ENCODE measurements at places on chromosomes 12 and 14. TPM values are rescaled to one million over a fixed set of nuclear protein-coding genes. Genes with fewer than 3 reads are reported as not detected.

The MSRB3 gene
- 3.5 TPM for total RNA-seq

The HAL gene
- 125 TPM for total RNA-seq

The RTL1 gene
- not detected for total RNA-seq

The HHIPL1 gene
- total RNA-seq = 1.7 TPM

DNA sequence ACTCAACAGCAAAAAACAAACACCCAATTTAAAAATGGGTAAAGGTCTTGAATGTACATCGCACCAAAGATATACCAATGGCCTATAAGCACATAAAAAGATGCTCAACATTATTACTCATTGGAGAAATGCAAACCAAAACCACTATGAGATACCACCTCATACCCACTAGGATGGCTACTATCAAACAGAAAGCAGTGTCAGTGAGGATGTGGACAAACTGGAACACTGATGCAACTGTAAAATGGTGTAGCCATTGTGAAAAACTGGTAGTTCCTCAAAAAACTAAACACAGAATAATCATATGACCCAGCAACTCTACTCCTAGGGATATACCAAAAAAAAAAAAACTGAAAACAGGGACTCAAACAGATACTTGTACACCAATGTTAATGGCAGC lies 49.3 kb downstream of the CDK17 start:
- H3K4me3 ChIP-seq = no peak overlapping the region
- H3K27me3 ChIP-seq = no peaks in the 10 kb centered on the region
- no peak for DNase-seq
- no peaks in the 10 kb centered on the region for H3K36me3 ChIP-seq
- H3K27ac ChIP-seq = no peak overlapping the region
- peaks cover 5% of the 10 kb centered on the region for H3K4me1 ChIP-seq

DNA sequence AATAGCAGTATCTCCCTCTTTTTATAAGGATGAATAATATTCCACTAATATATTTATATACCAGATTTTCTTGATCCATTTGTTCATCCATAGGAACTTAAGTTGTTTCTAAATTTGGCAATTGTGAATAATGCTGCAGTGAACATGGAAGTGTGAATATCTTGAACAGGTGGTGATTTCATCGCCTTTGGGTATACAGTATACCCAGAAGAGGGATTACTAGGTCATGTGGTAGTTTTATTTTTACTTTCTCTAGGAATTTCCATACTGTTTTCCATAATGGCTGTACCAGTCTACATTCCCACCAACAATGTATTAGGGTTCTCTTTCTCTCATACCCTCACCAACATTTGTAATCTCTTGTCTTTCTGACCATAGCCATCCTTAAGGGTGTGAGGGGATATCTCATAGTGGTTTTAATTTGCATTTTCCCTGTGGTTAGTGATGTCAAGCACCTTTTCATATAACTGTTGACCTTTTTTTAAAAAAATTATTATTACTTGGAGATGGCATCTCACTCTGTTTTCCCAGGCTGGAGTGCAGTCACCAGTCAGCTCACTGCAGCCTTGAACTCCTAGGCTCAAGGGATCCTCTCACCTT lies 20.5 kb downstream of the PPHLN1 start:
- DNase-seq = no peak
- peaks cover 2% of the 10 kb centered on the region for H3K36me3 ChIP-seq
- H3K4me1 ChIP-seq = no peaks in the 10 kb centered on the region

DNA sequence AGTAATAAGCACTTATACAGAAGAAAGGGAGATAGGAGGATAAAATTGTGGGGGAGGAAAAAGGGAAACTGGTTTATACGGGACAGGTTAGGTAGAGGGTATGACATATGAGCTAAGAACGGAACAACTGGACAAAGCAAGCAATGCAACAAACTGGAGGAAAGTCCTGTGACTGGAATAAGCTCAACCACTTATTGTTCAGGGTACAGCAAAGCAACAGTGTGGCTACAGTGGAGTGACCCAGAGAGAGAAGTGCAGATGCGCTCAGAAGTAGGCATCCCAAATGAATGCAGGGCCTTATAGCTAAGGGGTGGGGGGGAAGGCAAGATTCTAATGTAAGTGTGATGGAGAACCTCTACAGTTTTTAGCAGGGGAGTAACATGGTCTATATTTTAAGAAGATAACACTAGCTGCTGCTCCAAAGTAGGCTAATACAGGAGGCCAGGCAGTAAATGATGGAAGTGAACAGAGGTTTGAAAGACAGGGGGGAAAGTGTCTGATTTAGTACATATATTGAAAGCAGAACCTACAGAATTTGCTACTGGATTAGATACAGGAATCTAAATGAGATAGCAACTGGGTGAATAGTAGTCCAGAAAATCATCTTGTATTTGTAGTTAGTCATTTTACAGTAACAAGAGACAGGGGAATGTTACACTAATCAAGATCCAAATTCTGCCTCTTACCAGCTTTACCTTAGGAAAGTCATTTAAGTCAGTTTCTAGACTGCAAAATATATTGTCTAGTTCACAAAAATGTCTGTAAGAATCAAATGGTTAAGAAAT lies 3.3 kb downstream of the UBE2N start:
- no peaks in the 10 kb centered on the region for H3K27me3 ChIP-seq
- H3K4me3 ChIP-seq = no peak overlapping the region
- H3K36me3 ChIP-seq = no peaks in the 10 kb centered on the region
- peaks cover 10% of the 10 kb centered on the region for H3K4me1 ChIP-seq

GRCh38 chr14:95327558-95328374 lies 8.1 kb upstream of the CLMN start:
- no peak for DNase-seq
- no peaks in the 10 kb centered on the region for H3K27me3 ChIP-seq
- no peak overlapping the region for H3K27ac ChIP-seq
- H3K4me3 ChIP-seq = no peak overlapping the region

GRCh38 chr14:104019029-104019428 lies 66.5 kb upstream of the ASPG start:
- H3K27ac ChIP-seq = no peak overlapping the region
- no peaks in the 10 kb centered on the region for H3K4me1 ChIP-seq
- no peak overlapping the region for H3K4me3 ChIP-seq
- DNase-seq = no peak

All from liver (tissue), 10 donors.